GM12878 (cell line): ENCODE measurements at places on chromosomes 11 and 22. TPM values are rescaled to one million over a fixed set of nuclear protein-coding genes. Genes with fewer than 3 reads are reported as not detected.

Gene TMPRSS4
- 0.26 TPM in 1 of 2 replicates, not detected in the other for total RNA-seq

Gene APOL2
- 29.0 and 32.9 TPM in 2 replicates for total RNA-seq

Gene HOATZ
- not detected in 2 replicates for total RNA-seq

Gene LMO2
- 0.98 and 1.7 TPM in 2 replicates for total RNA-seq

Gene VPS51
- 130 and 140 TPM in 2 replicates for total RNA-seq

Gene ZFPL1
- total RNA-seq, result 29.0 and 31.3 TPM in 2 replicates

Gene LBHD1
- total RNA-seq, result 12.0 and 12.6 TPM in 2 replicates

Gene OR10D3
- total RNA-seq, result not detected in 2 replicates

Gene DESI1
- total RNA-seq, result 48.2 and 51.7 TPM in 2 replicates

Gene CAVIN3
- total RNA-seq, result 7.8 and 8.6 TPM in 2 replicates

Gene MS4A8
- total RNA-seq, result not detected in 2 replicates

Gene FADS2
- 294 and 315 TPM in 2 replicates for total RNA-seq

Gene ZC3H12C
- 6.9 and 7.4 TPM in 2 replicates for total RNA-seq
